ENCODE measurements at places on chromosomes 12 and 14. TPM values are rescaled to one million over a fixed set of nuclear protein-coding genes. Genes with fewer than 3 reads are reported as not detected.
A peak's percentile ranks its signal among the peaks of the same experiment; 100 is the strongest.

- H3K27me3 ChIP-seq, result no peaks in the 10 kb centered on the region
- H3K4me3 ChIP-seq, result no peak overlapping the region
- H3K27ac ChIP-seq, result no peak overlapping the region
- H3K36me3 ChIP-seq, result no peaks in the 10 kb centered on the region
These were observed 7.3 kb downstream of the GPR68 start for GRCh38 chr14:91237219-91237618.

DNA sequence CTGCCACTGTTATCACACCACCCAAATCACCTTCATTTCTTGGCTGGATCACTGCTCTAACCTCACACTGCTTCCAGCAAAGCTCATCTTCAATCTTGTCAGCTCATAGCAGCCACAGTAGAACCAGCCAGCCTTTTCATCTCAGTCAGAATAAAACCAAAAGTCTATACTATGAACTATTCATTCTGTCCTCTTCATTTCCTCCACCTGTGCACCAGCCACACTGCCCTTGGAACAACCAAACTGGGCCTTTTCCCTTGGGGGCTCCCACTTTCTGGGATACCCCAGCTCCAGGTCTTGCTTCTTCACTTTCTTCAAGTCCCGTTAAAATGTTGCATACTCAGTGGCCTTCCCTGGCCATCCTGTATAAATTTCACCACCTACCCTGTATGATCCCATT lies 234.4 kb upstream of the DAAM1 start:
- no peaks in the 10 kb centered on the region for H3K4me1 ChIP-seq
- H3K4me3 ChIP-seq, result no peak overlapping the region
- no peaks in the 10 kb centered on the region for H3K36me3 ChIP-seq
- no peak overlapping the region for H3K27ac ChIP-seq
- DNase-seq, result no peak

- peak overlapping the region; percentile 49 for H3K27ac ChIP-seq
- DNase-seq, result no peak
- H3K36me3 ChIP-seq, result peaks cover 2% of the 10 kb centered on the region
These were observed 50.2 kb downstream of the TRAFD1 start for GRCh38 chr12:112175361-112176155.

GRCh38 chr12:114666746-114667668 lies 17.0 kb downstream of the TBX3 start:
- peak overlapping the region; percentile 79 for H3K27ac ChIP-seq
- no peaks in the 10 kb centered on the region for H3K36me3 ChIP-seq
- no peak for DNase-seq
- peaks cover 21% of the 10 kb centered on the region for H3K4me1 ChIP-seq
- H3K4me3 ChIP-seq, result no peak overlapping the region

GRCh38 chr12:85423947-85424346 lies 143.9 kb downstream of the ALX1 start:
- H3K27me3 ChIP-seq, result no peaks in the 10 kb centered on the region
- H3K27ac ChIP-seq, result no peak overlapping the region
- no peaks in the 10 kb centered on the region for H3K36me3 ChIP-seq
- H3K4me1 ChIP-seq, result peaks cover 22% of the 10 kb centered on the region
- no peak overlapping the region for H3K4me3 ChIP-seq
- no peak for DNase-seq

- H3K4me1 ChIP-seq, result no peaks in the 10 kb centered on the region
- H3K27ac ChIP-seq, result no peak overlapping the region
- no peaks in the 10 kb centered on the region for H3K36me3 ChIP-seq
- H3K27me3 ChIP-seq, result no peaks in the 10 kb centered on the region
These were observed 29.0 kb downstream of the SCYL2 start for GRCh38 chr12:100295764-100296555.

The APOF gene
- 0.18 TPM for total RNA-seq

- DNase-seq, result no peak
- no peaks in the 10 kb centered on the region for H3K27me3 ChIP-seq
- H3K4me3 ChIP-seq, result peak overlapping the region; percentile 49
- peaks cover 19% of the 10 kb centered on the region for H3K4me1 ChIP-seq
These were observed 23.1 kb upstream of the GNS start for GRCh38 chr12:64782191-64782876.

DNA sequence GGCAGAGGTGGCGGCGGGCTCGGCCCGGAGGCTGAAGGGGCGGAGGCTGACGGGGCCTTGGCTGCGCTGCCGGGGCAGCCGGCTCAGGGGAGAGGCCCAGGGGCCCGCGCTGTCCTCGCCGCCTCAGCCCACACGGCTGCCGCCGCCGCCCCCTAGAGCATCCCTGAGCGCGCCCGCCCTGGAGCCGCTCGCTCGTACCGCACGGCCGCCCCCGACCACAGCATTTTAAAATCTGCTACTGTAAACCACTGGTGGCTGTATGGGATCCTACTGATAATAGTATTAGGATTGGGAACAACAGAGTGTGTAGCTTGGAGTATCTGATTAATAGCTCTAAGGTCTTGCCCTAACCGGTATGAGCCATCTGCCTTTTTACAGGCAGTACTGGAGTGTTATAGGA lies 22.2 kb upstream of the EDDM3A start:
- no peak overlapping the region for H3K27ac ChIP-seq
- no peak overlapping the region for H3K4me3 ChIP-seq
- H3K36me3 ChIP-seq, result no peaks in the 10 kb centered on the region
- DNase-seq, result no peak
- H3K27me3 ChIP-seq, result no peaks in the 10 kb centered on the region
- H3K4me1 ChIP-seq, result peaks cover 21% of the 10 kb centered on the region

The TPPP2 gene
- total RNA-seq, result not detected

DNA sequence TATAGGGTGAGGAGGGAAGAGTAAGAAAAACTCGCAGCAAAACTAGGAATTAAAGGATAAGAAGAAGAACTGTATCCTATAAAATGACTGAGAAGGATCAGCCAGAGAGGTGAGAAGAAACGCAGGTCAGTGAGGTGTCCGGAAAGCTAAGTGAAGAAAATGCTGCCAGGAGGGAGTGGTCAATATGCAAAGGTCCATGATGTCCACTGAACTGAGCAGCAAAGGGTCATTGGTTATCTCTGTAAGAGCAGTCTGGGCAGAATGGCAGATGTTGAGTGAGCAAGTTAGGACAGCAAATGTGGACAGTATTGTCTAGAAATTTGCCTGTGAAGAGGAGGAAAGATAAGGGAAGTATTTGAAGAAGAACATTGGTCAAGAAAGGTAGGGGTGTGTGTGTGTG lies 155.4 kb downstream of the SRGAP1 start:
- H3K4me3 ChIP-seq, result no peak overlapping the region
- no peak overlapping the region for H3K27ac ChIP-seq
- no peak for DNase-seq
- no peaks in the 10 kb centered on the region for H3K4me1 ChIP-seq

DNA sequence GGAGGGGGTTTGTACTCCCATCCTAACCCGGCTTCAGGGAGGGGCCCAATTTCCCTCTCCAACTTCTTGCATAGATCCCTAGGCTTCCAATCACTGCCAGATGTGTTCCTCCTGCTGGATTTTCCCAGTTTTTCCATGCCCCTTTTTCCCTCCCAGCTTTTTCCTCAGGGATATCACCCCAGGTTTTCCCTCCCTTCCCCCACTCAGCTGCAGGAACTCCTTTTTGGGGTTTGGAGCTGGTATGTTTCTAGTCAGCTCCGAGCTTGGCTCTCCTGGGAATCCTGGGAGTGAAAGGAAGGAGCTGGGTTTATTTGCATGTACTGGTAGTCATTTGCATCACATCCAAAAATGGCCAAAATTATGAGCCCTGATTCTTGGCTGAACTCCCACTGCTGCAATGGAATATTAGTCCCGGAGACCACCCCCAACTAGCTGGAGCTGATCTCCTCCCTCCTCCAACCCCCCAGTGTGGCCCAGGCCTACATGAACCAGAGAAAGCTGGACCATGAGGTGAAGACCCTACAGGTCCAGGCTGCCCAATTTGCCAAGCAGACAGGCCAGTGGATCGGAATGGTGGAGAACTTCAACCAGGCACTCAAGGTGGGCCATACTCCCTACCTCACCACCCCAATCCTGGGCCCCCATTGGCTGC lies 1.4 kb upstream of the RDH5 start:
- H3K4me1 ChIP-seq, result peaks cover 43% of the 10 kb centered on the region
- H3K27me3 ChIP-seq, result no peaks in the 10 kb centered on the region
- H3K36me3 ChIP-seq, result no peaks in the 10 kb centered on the region

- H3K27me3 ChIP-seq, result no peaks in the 10 kb centered on the region
- peaks cover 7% of the 10 kb centered on the region for H3K4me1 ChIP-seq
- DNase-seq, result no peak
- H3K36me3 ChIP-seq, result no peaks in the 10 kb centered on the region
These were observed 19.4 kb downstream of the SERPINA1 start for GRCh38 chr14:94368956-94369355.

Measured in Caco-2 (cell line).